Bronchial smooth muscle cell (primary cell): ENCODE measurements at places on chromosomes 7 and 10. TPM values are rescaled to one million over a fixed set of nuclear protein-coding genes. Genes with fewer than 3 reads are reported as not detected.

EEPD1 gene
- 7.1 and 13.0 TPM in 2 replicates for total RNA-seq

SPDYE8 gene
- total RNA-seq: not detected in 2 replicates

MACROH2A2 gene
- 11.0 and 13.1 TPM in 2 replicates for total RNA-seq

GJD4 gene
- total RNA-seq: not detected in 2 replicates

C7orf57 gene
- not detected in 2 replicates for total RNA-seq

DIP2C gene
- 12.3 and 18.4 TPM in 2 replicates for total RNA-seq

SDK1 gene
- 1.4 and 7.8 TPM in 2 replicates for total RNA-seq

TMEM178B gene
- under 0.01 TPM in 2 replicates for total RNA-seq

SPDYE9 gene
- not detected in 2 replicates for total RNA-seq

SPDYE6 gene
- not detected in 2 replicates for total RNA-seq

SLC25A40 gene
- total RNA-seq: 1.7 and 3.9 TPM in 2 replicates

MAT1A gene
- total RNA-seq: not detected in 2 replicates

RAMP3 gene
- 0.17 TPM in 1 of 2 replicates, not detected in the other for total RNA-seq

CLRN3 gene
- total RNA-seq: not detected in 2 replicates

PALD1 gene
- total RNA-seq: 0.16 and 0.43 TPM in 2 replicates

INMT gene
- total RNA-seq: 14.3 and 17.0 TPM in 2 replicates

AKR1D1 gene
- not detected in 2 replicates for total RNA-seq

AKR1C1 gene
- total RNA-seq: 149 and 282 TPM in 2 replicates

CHRM2 gene
- 0.32 and 3.0 TPM in 2 replicates for total RNA-seq

TMEM26 gene
- 1.3 and 2.5 TPM in 2 replicates for total RNA-seq

COL28A1 gene
- total RNA-seq: 0.09 and 0.16 TPM in 2 replicates

STEAP1B gene
- 13.8 and 21.0 TPM in 2 replicates for total RNA-seq

CDNF gene
- 1.5 and 3.0 TPM in 2 replicates for total RNA-seq

SEMA3A gene
- total RNA-seq: 61.0 and 65.8 TPM in 2 replicates

MYH16 gene
- not detected in 2 replicates for total RNA-seq

IGF2BP3 gene
- total RNA-seq: 21.9 and 52.6 TPM in 2 replicates

ASAH2 gene
- 0.26 and 0.32 TPM in 2 replicates for total RNA-seq

CYP2C9 gene
- not detected in 2 replicates for total RNA-seq

AIMP2 gene
- 21.9 and 26.4 TPM in 2 replicates for total RNA-seq

GARIN1A gene
- 0.52 and 0.63 TPM in 2 replicates for total RNA-seq

ANKRD30A gene
- total RNA-seq: not detected in 2 replicates
